ENCODE measurements at places on chromosomes 3 and 15.

- DNase-seq = no peak
These were observed 9.5 kb downstream of the SPINT1 start for GRCh38 chr15:40853241-40853890.

DNA sequence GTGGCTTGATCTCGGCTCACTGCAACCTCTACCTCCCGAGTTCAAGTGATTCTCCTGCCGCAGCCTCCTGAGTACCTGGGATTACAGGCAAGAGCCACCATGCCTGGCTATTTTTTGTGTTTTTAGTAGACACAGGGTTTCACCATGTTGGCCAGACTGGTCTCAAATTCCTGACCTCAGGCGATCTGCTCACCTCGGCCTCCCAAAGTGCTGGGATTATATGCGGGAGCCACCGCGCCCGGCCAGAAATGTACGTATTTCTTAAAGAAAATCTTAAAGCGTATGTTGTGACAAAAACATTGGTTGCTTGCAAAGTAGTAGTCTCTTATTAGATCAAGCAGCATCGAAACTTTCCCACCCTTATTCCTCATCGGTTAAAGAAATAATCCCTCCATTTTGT is 748.9 kb upstream of the NR2F2 start:
- no peak for DNase-seq

GRCh38 chr3:182327196-182327681 is 466.1 kb upstream of the ATP11B start:
- DNase-seq = no peak

DNA sequence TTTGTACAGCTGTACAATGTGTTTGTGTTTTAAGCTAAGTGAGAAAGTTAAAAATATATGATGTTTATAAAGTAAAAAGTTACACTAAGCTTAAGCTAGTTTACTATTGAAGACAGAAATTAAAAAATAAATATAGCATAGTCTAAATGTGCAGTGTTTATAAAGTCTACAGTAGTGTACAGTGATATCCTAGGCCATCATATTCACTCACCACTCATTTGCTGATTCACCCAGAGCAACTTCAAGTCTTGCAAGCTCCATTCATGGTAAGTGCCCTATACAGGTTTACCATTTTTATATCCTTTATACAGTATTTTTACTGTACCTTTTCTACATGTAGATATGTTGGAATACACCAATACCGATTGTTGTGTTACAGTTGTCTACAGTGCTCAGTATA is 553.2 kb upstream of the TBL1XR1 start:
- no peak for DNase-seq

DNA sequence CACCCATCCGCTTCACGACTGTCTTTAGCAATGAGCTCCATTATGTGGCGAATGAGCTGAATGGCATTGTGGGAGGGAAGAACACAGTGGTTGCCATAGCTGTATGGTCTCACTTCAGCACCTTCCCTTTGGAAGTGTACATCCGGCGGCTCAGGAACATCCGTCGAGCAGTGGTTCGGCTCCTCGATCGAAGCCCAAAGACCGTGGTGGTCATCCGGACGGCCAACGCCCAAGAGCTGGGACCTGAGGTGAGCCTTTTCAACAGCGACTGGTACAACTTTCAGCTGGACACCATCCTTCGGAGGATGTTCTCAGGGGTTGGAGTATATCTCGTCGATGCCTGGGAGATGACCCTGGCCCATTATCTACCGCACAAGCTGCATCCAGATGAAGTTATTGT is 27.8 kb upstream of the NFKBIZ start:
- no peak for DNase-seq

- no peak for DNase-seq
These were observed 162.6 kb downstream of the KLF13 start for GRCh38 chr15:31489281-31489680.

DNA sequence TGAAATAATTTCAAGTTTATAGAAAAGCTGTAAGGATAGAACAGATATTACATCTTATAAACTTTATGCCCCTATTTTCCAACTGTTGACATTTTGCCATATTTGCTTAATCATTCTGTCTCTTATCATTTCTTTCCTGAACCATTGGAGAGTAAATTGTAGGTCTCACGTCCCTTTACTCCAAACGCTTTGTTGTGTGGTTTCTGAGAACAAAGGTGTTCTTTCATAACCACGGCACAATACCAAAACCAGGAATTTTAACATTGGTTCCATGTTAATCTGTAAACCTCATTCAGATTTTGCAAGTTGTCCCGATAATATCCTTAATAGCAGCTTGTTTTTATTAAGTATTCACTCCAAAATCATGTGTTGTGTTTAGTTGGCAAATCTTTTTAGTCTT is 134.8 kb downstream of the AKAP13 start:
- DNase-seq = no peak

- no peak for DNase-seq
These were observed 110.1 kb upstream of the SKOR1 start for GRCh38 chr15:67715170-67715569.

DNA sequence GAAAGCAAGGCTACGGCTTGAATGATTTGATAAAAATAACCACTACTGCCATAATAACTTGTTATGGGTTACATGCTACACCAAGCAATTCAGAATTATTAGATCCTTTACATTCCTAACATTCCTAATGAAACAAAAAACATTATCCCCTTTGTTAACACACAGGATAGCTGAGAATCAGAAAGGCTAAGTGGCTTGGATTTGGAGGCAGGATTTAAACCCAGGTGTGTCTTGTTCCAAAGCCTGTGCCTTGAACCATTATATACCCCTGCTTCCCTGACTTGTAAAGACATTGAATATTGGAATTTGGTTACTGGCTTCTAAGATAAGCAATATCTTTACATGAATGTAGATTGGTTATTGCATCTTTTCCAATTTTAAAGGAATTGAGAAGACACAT is 417.1 kb upstream of the GOLIM4 start:
- DNase-seq = no peak

DNA sequence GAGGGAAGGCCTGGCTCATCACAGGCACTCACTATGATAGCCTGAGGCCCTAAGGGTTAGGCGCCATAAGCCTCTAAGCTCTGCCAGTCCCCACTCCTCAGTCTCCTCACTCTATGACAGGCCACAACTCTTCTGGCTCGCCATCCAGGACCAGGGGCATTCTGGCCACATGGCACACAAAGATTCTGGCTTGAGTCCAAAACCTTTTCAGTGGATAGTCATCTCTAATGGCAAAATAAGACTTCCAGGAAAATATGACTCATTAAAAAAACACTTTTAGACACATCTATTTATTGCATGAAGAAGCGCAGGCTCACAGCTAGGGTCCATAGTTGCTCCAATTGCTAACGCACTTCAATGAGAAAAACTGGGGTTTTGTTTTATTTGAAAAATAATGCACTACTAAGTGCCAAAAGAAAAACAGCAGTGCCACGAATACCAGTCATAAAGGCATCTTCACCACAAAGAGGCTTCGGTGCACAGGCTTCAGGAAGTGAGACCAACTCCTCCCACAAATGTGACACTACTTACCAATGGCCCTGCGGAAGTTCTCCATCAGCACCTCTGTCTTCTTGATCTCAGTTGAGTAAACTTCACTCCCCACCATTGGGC is 11.1 kb downstream of the RUVBL1 start:
- DNase-seq = no peak

GRCh38 chr3:111218615-111219014 is 147.0 kb downstream of the NECTIN3 start:
- no peak for DNase-seq

DNA sequence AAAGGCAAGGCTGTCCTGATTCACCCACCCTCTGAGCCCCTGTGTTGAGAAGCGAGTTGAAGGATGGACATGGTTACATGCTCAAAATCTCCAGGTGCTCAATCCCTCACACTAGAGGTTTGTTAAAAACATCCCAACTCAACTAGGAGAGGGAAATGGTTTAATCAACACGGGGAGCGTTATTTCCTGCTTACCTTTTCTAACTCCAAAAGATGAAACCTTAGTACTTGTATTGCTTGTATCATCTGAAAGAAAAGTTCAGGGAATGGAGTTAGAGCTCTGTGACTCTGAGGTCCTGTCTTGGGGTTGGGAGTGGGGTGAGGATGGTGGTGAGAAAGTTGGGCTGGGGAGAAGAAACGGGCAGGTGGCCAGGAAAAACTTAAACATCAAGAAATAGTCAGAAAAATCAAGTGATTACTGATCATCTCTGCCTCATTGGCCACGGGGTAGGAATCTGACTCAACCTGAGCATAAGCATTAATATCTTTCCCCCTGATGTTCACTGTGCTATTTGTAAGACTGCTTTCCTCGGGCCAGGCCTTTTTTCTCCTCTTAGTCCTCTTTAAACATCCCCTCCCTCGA is 5.9 kb downstream of the MEIS2 start:
- no peak for DNase-seq

DNA sequence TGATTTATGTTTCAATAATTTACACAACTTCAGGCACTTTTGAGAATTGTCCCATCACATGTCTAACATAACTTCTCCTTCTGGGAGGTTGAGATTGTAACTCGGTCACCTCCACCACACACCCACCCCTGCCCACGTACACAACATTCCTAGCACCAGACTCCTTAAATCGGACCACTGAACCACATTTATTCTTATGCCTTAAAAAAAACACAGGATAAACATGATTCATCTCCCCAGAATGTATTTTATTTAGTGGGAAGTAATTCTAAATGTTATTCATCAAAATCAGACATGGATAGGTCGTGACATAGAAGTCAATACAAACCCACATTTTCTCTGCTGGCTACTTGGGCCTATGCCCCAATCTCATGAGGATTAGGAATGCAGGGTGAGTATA is 3.0 kb downstream of the SNTN start:
- DNase-seq = no peak

DNA sequence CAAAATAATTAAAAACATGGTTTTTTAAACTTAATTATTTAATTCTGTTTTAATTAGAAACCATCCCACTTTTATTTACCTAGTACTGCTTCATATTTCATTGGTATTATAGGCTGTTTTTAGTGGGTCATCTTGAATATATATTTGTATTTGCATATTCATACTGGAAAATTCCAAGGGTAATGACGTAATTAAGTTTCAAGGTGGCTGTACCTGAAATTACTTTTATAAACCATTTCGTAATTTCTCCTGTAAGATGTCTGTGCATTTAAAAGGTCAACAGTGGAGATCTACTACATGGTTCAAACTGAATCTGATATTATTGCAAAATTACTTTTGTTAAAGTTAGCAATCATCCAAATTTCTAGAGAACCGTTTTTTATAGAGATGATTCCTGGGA is 133.8 kb upstream of the NAALADL2 start:
- no peak for DNase-seq

- no peak for DNase-seq
These were observed 198.0 kb upstream of the NR2E3 start for GRCh38 chr15:71612397-71612722.

- no peak for DNase-seq
These were observed 262.1 kb upstream of the SATB1 start for GRCh38 chr3:18687286-18687685.

GRCh38 chr3:79019924-79020173 is 747.9 kb downstream of the ROBO1 start:
- no peak for DNase-seq
